Naive B cell (primary cell): ENCODE measurements at places on chromosomes 7 and 10. TPM values are rescaled to one million over a fixed set of nuclear protein-coding genes. Genes with fewer than 3 reads are reported as not detected.

DNA sequence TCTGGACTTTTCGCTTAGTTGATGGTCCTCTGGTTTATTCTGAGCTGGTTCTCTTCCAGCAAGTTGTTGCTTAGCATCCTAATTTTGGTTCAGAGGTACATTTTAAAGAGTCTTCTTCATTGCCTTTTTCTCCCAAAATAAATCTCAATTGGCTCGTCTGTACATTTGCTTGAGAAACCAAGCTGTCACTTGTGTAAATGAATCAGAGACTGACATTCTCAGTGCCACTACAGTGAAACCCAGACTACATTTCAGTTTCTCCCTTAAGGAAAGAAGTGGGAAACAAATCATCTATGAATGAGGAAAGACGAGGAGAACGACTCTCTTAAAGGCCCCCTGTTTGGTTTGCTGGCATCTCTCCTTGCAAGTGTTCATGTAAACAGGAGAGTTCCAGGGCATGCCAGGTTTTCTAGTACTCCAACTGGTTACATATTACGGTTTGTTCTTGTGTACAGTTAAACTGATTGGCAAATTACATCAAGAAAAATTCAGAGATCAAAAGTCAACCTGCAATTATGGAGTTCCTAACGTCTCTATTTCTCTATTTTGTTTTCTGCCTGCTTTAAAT, 654.6 kb downstream of the SH2D4B start:
- DNase-seq, result no peak

GRCh38 chr10:130486906-130487305, 350.7 kb downstream of the GLRX3 start:
- DNase-seq, result no peak

THNSL1 gene
- 2.9 TPM for polyA plus RNA-seq

DNA sequence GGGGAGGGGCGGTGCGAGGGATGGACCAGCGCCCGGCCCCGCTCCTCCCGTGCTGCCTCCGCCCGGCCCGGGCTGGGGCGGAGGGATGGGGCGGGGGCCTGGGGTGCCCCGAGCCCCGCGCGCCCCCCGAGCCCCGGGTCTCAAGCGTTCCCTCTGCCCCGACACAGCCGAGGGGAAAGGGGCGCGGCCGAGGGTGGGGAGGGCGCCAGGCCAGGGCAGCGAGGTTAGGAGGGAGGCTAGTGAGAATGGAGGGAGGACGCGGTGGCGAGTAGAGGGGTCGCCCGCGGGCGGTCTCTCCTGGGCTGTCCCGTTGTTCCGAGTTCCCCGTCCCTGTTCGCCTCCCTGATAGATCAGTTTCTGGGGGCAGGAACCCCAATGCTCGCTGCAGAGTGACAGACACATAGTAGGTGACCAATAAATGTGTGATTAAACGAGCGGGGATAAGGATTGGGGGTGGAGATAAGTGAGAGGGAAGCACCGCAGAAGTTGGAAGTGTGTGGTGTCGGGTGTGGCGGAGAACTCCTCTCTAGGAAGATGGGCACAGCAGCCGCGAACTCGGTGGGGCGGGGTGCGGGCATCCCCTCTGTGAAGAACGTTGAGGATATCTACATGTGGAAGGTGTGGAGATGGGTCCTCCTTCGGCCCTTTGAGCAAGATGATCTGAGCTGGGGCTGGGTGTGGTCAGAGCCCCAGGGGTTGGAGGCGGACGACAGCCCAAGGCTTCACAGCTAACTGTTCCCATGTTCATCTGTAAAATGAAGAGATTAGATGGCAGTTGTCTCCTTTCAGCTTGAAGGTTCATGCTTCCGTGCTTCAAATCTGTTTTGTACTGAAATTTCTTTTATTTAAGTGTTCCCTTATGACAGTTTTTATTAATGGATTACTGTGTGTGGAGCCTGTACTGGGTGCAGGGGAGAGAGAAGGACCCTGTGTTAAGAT, 580 bp downstream of the ZNF775 start:
- DNase-seq, result no peak
